ENCODE measurements at places on chromosomes 4 and X. TPM values are rescaled to one million over a fixed set of nuclear protein-coding genes. Genes with fewer than 3 reads are reported as not detected.

DNA sequence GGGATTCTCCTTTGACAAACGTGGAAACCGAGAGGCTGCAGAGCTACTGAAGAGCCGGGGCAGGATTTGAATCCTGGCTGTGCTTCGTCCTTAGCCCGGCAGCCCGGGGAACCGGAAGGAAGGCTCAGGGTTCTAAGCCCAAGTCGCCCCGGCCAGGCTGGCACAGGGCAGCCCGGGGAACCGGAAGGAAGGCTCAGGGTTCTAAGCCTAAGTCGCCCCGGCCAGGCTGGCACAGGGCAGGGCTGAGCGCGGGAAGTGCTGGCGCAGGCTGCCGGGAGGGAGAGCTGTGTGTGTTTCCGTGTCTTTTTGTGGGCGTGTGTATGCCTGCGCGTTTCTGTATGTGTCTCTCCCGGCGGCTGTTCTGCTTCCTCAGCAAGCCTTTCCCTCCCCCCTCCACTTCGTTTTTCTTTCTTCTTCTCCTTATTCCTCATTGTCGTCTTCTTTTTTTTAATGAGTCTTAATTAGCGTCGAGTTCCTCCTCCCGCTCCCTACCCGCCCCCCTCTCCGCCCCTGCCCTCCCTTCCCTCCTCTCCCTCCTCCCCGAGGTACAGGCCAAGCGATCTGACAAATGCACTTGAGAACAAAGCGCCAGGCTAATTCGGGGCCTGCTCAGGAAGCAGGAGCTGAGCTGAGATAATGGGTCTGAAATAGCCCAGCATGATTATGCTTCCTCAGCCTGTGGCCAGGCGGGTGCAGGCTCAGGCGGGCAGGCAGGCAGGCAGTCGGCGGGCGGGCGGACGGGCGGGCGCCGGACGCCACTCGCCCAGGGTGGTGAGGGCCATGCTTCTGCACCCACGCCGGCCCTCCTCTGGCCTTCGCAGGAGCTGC lies 65.9 kb downstream of the EFNB1 start:
- DNase-seq, result peak; percentile 75

GRCh38 chr4:151475035-151475714 lies 66.2 kb downstream of the FHIP1A start:
- DNase-seq, result no peak

DOCK11 gene
- 13.4 TPM for polyA plus RNA-seq

- no peak for DNase-seq
Measured at GRCh38 chr4:142405695-142406498, 440.2 kb downstream of the INPP4B start.

DNA sequence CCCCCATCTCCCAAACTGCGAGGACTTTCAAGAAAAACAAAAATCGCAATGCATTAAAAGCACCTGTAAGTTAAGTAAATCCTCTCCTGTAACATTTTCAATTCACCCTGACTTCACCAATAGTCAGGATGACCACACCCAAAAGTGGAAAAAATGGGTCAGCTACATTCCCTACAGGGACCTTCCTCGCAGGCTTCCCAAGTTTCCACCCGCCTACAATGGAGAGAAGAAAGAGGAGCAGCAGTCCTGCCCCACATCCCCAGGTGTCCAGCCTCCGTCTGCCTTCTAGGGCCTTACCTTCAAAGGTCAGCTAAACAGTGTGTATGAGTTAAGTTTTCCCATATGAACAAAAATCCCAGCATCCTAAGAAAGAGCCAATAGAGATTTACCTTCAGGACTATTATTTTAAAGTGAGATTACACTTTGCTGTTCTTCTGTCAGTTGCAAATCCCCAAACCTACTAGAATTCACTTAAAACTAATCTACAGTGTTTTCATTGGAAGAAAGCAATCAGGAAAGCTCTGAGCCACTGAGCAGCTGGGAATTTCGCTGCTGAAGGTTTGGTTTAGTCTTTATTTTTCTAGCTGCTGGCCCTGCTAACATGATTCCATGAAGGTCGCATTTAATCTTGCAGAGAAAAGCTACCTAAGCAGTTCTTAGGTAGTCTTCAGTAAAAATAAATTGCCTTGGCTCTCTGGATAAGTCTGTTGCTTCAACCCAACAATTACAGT lies 12.5 kb downstream of the IRF2 start:
- no peak for DNase-seq

GRCh38 chr4:151729731-151730559 lies 30.9 kb downstream of the GATB start:
- DNase-seq, result no peak

PNMA6F gene
- not detected for polyA plus RNA-seq

GRCh38 chrX:40263014-40263560 lies 165.3 kb upstream of the BCOR start:
- no peak for DNase-seq

DNA sequence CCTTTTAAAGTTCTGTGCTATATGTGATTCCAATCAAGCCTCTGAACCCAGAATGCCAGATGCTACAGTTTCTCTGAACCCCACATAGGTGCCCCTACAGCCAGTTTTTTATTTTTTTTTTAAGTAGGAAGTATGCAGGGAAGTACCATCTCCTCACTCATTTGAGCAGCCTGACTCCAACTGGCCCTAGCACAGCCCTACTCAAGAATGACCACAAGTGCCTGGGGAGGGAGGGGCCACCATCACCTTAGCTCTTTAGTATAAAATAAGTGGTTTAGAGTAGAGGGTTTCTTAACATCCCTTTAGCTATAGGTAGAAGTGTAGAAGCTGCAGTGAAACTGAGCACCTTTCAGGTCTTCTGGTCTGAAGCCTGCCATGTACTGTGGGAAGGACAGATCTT lies 14.4 kb downstream of the MSN start:
- DNase-seq, result no peak

DNA sequence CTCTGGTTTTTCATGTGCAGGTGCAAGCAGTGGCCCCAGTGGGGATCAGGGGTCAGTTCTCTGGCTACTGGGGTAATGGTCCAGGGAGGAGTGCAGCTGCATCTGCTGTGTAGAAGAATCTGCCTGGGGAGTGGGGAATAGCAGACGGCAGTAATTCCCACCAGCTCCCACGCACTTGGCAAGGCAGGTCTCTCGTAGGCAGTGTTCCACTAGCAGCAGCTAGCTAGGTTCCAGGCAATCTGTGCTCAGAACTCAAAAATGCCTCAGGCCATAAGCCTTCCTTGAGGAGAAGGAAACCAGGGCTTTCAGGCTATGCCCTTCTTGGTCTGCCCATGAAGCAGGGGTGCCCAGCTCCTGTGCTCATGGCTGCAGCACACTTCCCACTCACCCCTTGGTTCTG lies 38.8 kb downstream of the DCLK2 start:
- no peak for DNase-seq

GRCh38 chrX:56790778-56791177 lies 61.7 kb downstream of the NBDY start:
- no peak for DNase-seq

- no peak for DNase-seq
Measured at GRCh38 chrX:153700376-153700945, 12.7 kb downstream of the SLC6A8 start.

- no peak for DNase-seq
Measured at GRCh38 chr4:5631352-5632065, 76.8 kb downstream of the EVC2 start.

GRCh38 chrX:133468051-133468450 lies 52.8 kb upstream of the GPC4 start:
- no peak for DNase-seq

UCP1 gene
- 0.99 TPM for polyA plus RNA-seq

L1CAM gene
- polyA plus RNA-seq, result 0.51 TPM

PDGFC gene
- polyA plus RNA-seq, result 40.9 TPM

ZFX gene
- 46.5 TPM for polyA plus RNA-seq

GRCh38 chrX:97498093-97498492 lies 614.4 kb downstream of the RPA4 start:
- DNase-seq, result no peak

SLC25A43 gene
- 5.2 TPM for polyA plus RNA-seq

DNA sequence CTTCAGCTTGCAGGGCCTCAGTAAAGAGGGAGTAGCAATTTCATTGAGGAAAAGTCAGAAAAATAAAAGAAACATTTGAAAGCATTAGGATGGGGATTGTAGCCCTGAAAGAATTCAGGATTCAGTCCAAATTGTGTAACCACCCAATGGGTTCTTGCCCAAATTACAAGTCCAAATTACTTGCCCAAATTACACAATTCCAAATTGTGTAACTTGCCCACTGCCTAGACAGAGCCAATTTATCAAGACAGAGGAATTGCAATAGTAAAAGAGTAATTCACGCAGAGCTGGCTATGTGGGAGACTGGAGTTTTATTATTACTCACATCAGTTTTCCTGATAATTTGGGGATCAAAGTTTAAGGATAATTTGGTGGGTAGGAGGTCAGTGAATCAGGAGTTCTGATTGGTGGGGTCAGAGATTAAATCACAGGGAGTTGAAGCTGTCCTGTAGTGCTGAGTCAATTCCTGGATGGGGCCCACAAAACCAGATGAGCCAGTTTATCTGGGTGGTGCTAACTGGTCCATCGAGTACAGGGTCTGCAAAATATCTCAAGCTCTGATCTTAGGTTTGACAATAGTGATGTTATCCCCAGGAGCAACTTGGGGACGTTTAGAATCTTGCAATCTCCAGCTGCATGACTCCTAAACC lies 18.1 kb upstream of the PAGE5 start:
- DNase-seq, result no peak

- DNase-seq, result no peak
Measured at GRCh38 chr4:94978904-94979303, 221.1 kb downstream of the BMPR1B start.

GRCh38 chr4:63619771-63620170 lies 789.5 kb downstream of the TECRL start:
- no peak for DNase-seq

DNA sequence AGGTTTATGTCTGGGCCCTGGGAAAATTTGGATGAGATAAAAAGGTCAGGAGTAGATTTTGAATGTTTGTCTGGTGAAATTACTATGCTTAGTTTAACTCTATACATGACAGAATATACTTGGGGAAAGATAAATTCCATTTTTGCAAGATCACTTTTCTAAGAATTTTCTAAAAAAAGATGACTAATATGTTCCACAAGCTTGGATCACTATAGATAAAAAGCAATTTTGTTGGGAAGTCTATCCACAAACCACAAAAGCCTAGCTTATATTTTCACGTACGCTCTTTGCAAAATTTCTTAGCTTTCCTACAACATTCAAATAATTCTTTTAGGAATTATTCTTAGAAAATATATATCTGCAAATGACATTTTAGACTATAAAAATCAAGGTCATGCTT lies 20.6 kb upstream of the COQ2 start:
- DNase-seq, result no peak

NR3C2 gene
- polyA plus RNA-seq, result 21.5 TPM

DNA sequence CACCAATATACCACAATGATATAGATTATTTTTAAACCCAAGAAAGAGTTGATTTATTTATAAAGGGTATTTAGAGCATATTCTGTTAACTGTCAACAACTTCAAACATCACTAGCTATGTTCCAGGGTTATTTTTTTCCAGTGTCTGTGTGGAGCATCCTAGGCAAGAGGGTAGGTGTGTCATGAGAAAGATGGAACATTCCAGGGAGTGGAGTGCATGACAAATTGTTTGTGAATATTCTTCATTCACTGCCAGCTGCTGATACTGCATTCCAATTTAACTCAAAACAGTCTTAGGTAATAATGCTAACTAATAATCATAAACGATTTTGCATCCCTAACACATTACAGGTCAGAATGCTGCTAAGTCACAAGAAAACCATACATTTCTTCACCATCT lies 148.7 kb upstream of the RASGEF1B start:
- no peak for DNase-seq

DNA sequence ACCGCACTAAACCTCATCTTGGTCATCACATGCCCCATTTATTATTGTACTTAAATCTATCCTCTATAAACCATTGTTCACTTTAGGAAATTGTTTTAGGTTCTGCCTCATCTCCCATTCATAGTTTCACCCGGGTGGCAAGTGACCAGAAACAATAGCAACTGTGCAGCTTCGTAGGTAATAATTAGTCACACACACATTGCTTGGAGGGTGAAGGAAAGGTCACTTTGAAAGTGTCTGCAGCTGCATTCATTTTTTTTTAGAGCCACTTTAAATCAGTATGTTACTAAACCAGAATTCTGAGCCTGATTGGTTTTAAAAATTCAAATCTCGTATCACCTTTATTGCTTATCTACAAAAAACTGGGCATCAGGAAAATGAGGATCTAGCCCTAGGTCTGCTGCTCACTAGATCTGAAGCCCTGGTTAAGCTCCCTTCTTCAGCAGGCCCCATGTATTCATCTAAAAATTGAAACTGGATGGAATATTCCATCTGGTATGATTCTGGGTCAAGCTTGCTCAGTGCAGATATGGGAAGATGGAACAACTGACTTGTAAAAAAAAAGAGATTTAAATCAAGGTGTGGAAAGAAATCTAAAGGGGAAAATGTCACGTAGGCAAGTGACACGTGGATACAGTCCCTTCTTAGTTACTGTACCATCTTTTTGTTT lies 62.4 kb downstream of the LIMCH1 start:
- no peak for DNase-seq

DNA sequence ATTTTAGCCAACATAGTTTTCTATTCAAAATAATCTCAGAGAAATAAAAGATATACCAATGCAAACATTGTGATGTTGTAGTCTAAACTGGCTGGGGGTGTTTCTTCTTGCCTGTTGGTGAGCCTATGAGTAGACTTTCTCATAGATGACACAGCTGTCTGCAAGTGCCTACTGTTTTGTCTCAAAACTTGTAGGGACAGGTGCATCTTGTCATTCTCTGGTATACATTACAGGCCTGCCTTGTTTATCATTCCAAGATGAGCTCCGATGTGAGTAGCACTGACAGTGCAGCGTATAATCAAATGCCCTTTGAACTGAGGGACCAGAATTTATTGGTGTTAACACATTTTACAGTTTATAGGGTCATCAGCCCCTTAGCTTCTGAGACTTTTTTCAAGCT lies 353.8 kb downstream of the PRDM5 start:
- no peak for DNase-seq

FAT1 gene
- 223 TPM for polyA plus RNA-seq

ATP8A1 gene
- polyA plus RNA-seq, result 38.8 TPM

DNA sequence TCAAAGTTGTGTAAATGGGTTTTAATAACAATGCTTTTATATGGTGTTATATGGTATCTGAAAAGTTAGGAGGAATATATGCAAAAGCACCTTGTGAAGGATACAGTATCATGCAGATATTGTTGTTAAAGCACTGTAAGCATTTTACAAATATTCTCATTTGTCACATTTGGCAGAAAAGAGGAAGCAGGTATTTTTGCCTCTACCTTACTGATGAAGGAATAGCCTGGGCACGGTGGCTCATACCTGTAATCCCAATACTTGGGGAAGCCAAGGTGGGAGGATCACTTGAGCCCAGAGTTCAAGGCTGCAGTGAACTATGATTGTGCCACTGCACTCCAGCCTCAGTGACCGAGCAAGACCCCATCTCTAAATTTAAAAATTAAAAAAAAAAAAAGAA lies 12.2 kb upstream of the GDPD2 start:
- no peak for DNase-seq

- DNase-seq, result peak; percentile 14
Measured at GRCh38 chrX:120015145-120016067, 62.1 kb downstream of the RHOXF2B start.

RENBP gene
- 5.5 TPM for polyA plus RNA-seq

GRCh38 chrX:155023907-155024833 lies 1.6 kb upstream of the F8 start:
- DNase-seq, result no peak

Measured in left lung (tissue), 14 donors.